ENCODE measurements at places on chromosomes 13 and 19.

GRCh38 chr13:109274188-109274821 is 512.1 kb downstream of the IRS2 start:
- peak; percentile 51 for ATAC-seq

- peak; percentile 66 for ATAC-seq
Observed at GRCh38 chr13:40221460-40222201, 444.8 kb downstream of the FOXO1 start.

- ATAC-seq: no peak
Observed at GRCh38 chr19:31096935-31097545, 252.2 kb downstream of the TSHZ3 start.

GRCh38 chr13:31725841-31726240 is 13.5 kb upstream of the RXFP2 start:
- ATAC-seq: no peak

DNA sequence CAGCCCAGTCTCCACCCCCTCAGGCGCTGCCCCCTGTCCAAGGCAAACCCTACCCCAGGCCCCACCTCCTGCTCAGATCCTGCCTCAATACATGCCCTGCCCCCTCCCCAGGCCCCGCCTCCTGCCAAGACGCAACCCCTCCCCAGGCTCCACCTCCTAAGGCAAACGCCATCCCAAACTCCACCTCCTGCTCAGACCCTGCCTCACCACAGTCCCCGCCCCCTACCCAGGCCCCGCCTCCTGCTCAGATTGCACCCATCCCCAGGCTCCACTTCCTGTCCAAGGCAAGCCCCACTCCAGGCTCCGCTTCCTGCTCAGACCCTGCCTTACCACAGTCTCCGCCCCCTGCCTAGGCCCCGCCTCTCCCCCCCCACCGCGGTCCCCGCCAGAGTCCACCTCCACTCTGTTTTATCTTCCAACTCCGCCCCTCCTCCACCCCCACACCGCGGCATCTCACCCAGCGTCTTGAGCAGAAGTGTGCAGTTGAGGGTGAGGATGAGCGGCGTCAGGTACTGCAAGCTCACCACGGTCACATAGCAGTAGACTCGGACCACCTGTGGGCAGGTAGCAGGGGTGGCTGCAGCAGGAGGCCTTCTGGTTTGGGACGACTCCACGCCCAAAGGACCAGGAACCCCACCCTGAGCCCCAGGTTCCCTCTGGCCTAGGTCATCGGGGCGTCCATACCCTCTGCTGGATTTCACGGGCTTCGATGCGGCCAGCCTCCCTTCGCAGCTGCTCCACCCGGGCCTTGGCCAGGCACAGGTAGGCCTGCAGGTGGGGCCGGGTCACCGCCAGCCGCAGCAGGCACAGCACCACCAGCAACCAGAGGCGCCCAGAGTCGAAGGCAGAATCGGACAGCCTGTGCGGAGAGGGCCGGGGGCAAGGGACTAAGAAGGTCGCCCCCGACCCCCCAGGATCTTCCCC is 17.7 kb downstream of the TMEM161A start:
- peak; percentile 95 for ATAC-seq

DNA sequence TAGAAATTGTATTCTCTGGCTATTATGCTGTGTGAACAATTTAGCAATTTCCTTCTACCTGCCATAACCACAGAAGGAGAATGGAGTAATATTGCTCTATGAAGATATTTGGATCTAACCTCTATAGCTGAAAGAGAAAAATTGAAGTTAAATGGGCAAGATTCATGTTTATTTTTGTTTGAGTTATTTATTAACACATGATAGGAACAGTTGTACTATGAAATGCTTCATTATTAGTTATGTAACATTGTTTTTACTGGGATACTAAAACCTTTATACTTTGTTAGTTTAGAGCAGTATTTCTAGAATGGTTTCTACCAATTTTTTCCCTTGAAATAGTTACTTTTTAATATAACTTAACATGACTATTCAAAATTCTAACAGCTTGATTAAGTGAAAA is 27.3 kb upstream of the VWA8 start:
- ATAC-seq: no peak

- ATAC-seq: peak; percentile 93
Observed at GRCh38 chr19:2627319-2627829, 75.1 kb downstream of the GNG7 start.

- no peak for ATAC-seq
Observed at GRCh38 chr19:4781801-4782200, 9.7 kb upstream of the FEM1A start.

DNA sequence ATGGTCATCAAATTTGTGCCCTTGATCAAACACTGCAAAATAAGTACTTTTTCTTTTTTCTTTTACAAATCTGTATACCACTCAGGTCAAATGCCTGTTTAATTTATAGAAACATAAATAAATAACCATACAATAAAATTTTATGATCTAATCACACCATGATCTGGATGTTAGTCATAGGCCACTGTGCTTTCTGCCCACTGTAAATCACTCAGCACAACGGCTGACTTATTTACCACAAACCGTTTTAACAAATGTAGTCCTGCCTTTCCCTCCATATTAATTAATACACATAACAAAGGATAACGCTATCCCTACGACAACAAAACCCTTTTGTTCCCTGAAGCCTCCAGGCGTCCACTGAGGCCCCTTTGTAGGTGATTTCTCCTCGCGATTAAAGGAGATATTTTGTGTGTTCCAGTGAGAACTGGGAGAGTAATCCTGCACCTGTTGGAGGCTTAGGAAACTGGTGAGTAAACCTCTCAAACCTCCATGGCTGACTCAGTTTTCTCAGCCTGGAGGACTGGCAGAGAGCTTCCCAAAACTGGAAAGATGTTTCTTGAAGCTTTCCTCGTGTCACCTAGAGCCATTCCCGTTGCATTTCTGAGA is 477.1 kb upstream of the SGCG start:
- peak; percentile 42 for ATAC-seq

- no peak for ATAC-seq
Observed at GRCh38 chr19:3108775-3109174, 14.6 kb downstream of the GNA11 start.

- no peak for ATAC-seq
Observed at GRCh38 chr13:85366759-85367417, 432.3 kb downstream of the SLITRK6 start.

DNA sequence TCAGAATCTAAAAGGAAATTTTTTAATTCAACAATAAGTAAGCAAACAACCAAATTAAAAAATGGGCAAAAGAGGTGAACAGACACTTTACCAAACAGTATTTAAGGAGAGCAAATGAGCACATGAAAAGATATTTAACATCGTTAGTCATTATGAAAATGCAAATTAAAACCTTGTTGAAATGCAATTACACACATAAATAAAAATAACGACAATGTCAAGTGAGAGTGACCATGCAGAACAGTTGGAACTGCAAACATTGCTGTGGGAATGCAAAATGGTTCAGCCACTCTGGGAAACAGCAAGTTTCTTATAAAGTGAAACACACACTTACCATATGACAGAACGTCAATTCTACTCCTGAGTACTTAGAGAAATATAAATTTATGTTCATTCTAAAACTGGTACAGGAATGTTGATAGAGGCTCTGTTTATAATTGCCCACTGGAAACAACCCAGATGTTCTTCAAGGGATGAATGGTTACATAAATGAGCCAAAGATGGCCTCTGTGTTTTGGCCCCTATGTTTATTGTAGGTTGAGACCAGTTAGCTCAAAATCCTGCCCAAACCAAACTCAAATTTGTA is 678.1 kb downstream of the UQCRFS1 start:
- ATAC-seq: no peak

- no peak for ATAC-seq
Observed at GRCh38 chr19:40759352-40759751, 8.3 kb downstream of the SNRPA start.

- no peak for ATAC-seq
Observed at GRCh38 chr19:542173-542866, 1.5 kb upstream of the GZMM start.

DNA sequence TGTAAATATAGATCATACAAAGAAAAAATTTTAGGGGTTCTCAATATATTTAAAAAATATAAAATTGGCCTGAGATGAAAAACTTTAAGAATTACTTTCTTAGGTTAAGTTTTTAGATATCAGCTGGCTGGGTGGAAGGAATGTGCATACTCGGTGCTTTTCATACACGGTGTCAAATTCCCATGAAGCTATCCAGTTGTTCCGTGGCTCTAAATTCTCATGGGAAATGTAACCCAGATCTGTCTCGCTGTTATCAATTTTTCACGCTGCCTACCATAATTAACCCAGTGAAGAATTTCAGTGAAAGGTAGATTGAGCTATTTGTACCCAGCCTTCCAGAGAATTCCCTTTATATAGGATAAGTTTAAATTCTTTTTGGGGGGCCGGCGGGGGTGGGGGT is 11.6 kb upstream of the ZNF835 start:
- ATAC-seq: no peak

GRCh38 chr19:28859811-28860210 is 353.1 kb downstream of the UQCRFS1 start:
- no peak for ATAC-seq

GRCh38 chr13:24459234-24459633 is 53.3 kb downstream of the PARP4 start:
- ATAC-seq: no peak

GRCh38 chr19:13209484-13210338 is 59.5 kb downstream of the IER2 start:
- ATAC-seq: no peak

DNA sequence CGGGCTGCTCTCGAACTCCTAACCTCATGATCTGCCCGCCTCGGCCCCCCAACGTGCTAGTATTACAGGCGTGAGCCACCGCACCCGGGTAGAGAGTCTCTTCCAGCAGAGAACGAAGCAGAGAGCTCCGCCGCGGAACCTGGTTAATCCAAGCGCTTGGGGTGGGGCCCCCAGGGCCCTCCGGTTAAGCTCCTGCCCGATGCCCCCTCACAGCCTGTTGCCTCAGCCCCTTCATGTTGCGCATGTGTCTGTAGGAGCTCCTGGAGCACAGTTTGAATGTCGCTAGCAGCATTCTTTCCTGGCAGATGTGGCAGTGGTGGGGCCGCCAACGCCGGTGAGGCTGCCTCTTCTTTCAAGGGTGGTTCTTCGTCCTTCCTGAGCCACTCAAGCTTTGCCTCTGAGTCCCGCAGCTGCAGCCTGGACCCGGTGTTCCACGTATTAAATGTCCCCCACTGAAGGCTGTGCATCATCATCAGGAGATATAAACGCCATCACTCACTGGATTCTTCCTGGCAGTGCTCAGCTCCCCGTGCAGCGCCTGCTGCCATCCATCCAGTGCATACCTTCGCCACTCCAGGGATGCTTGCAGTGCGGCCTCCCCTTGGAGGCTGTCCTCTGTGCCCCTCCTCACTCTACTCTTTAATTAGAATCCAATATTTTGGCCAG is 1919.3 kb downstream of the PCDH9 start:
- no peak for ATAC-seq

DNA sequence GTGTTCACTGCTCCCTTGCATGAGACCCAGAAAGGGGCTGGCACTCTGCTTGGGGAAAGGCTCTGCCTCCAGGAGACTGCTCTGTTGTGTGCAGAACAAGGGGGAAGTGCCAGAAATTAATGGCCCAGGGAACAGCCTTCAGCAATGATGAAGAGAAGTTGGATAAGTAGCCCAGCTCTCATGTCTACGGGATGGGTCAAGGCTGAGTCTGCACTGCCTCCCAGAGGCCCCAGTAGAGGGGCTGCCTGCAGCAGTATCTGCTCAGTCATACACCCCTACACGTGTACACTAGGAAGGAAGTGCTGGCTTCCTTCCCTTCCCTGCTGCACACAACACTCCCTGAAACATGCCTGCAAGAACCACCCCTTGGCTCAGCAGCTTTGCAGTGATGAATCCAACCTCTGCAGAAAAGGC is 54.6 kb upstream of the URI1 start:
- peak; percentile 99 for ATAC-seq

GRCh38 chr13:22055259-22055658 is 384.4 kb downstream of the FGF9 start:
- no peak for ATAC-seq

GRCh38 chr13:75160984-75161383 is 321.0 kb downstream of the TBC1D4 start:
- ATAC-seq: peak; percentile 67

DNA sequence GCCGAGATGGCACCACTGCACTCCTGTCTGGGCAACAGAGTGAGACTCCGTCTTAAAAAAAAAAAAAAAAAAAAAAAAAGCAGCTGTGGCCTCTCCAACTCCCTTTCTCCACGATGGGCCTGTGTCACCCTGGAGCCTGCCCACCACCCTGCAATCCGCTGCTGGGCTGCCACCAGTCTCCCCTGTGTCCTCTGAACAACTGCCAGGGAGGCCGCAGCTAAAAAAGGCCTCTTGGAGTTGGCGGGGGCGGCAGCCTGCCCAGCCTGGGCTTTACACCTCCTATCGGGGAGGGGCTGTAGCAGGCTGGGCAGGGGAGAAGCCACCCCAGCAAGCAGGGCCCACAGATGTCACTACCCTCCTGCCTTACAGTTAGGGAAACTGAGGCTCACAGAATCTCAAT is 3.5 kb downstream of the CDC37 start:
- ATAC-seq: no peak

GRCh38 chr19:2462635-2463421 is 6.1 kb upstream of the LMNB2 start:
- ATAC-seq: peak; percentile 77

DNA sequence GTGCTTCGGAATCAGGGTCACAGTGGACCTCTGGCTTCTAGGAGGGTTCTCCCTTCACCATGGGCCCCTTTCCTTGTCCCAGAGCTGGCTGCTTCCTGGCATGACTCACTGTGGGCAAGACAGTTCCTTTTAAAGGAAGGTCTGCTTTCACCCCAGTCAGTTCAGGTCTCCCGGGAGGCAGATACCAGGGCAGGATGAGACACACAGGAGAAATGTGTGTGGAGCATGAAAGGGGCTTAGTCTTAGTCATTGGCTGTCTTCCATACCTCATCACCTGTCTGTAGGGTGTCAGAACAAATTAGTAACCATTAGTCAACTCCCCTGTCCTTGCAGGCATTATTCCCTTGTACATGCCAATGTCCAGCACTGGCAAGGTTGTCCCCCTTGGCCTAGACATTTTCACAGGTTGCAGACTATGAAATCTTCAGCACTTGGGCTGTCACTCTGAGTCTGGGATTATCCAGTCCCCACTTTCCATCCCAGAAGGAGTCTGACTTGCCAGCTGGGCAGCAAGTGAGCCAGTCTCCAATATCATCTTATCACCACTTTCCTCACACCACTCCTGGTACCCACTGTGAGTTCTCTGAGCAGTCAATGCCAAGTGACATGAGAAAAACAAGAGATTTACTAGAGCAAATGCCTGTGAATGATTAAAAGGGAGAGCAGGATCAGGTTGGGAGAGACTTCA is 76.8 kb upstream of the MEDAG start:
- no peak for ATAC-seq

DNA sequence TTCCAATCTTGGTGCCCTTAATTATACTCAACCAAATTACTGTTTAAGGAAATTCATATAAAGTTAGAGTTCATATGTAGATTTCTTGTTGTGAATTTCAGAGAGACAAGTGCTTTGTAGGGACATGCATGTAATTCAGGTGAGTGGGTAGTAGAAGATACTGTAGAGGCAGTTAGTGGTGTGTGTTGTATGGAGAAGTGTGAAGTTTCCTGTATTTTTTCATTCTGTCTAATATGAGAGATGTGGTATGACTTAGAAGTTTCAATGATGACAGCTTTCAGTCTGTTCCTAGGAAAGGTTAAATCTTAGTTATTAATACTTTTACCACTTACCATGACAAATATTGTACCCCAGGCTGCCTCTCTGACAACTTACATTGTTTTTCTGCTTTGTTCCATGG is 294.2 kb downstream of the TDRD3 start:
- no peak for ATAC-seq
